ENCODE measurements at places on chromosomes 1 and 21. TPM values are rescaled to one million over a fixed set of nuclear protein-coding genes. Genes with fewer than 3 reads are reported as not detected.
A peak's percentile ranks its signal among the peaks of the same experiment; 100 is the strongest.

Gene AUNIP
- 12.4 TPM for total RNA-seq

Gene PRDM16
- total RNA-seq, result 0.97 TPM

Gene DENND2C
- 0.39 TPM for total RNA-seq

Gene NEGR1
- 1.8 TPM for total RNA-seq

Gene KIF21B
- 2.4 TPM for total RNA-seq

Gene LCE1A
- total RNA-seq, result not detected

Gene CFHR2
- total RNA-seq, result not detected

Gene OR2L2
- total RNA-seq, result not detected

Gene CR1L
- not detected for total RNA-seq

Gene PRAMEF15
- not detected for total RNA-seq

Gene S100A7
- total RNA-seq, result not detected

Gene ANKRD65
- total RNA-seq, result not detected

Gene BNIPL
- 0.10 TPM for total RNA-seq

Gene EMC1
- 76.5 TPM for total RNA-seq

Gene SMYD3
- total RNA-seq, result 47.4 TPM

GRCh38 chr1:87632232-87632631, 303.6 kb downstream of the LMO4 start:
- no peak for DNase-seq

GRCh38 chr1:226814751-226815537, 55.5 kb upstream of the PSEN2 start:
- peak; percentile 91 for DNase-seq

DNA sequence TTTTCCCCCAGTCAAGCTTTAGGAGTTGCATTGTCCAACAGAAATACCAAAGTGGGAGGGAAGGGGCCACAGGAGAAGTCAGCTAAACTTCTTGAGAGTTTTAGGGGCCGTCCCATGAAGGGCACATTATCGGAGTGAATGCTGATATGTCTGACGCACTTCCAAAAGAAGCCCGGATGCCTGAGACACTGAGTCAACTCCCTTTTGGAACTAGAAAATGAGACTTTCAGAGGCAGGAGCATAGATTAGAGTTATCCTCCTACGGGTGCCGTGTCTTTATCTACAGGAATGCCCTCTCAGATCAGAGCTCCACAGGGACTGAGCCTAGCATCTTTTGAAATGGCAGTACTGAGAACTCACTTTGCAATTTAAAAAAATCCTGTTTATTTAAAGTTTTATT, 13.1 kb downstream of the ACTN2 start:
- no peak for DNase-seq

GRCh38 chr1:85311818-85312217, 35.4 kb upstream of the BCL10 start:
- no peak for DNase-seq

- DNase-seq, result no peak
Measured at GRCh38 chr1:169137357-169137756, 30.9 kb downstream of the ATP1B1 start.

GRCh38 chr1:241323514-241324195, 33.4 kb downstream of the RGS7 start:
- peak; percentile 11 for DNase-seq

DNA sequence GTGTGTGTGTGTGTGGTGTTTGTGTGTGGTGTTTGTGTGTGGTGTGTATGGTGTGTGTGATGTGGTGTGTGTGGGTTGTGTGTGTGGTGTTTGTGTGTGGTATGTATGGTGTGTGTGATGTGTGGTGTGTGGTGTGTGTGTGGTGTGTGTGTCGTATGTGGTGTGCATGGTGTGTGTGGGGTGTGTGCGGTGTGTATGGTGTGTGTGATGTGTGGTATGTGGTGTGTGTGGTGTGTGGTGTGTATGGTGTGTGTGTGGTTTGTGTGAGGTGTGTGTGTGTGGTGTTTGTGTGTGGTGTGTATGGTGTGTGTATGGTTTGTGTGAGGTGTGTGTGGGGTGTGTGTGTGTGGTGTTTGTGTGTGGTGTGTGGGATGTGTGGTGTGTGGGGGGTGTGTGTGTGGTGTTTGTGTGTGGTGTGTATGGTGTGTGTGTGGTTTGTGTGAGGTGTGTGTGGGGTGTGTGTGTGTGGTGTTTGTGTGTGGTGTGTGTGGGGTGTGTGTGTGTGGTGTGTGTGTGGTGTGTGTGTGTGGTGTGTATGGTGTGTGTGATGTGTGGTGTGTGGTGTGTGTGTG, 106.2 kb upstream of the ADAR start:
- DNase-seq, result no peak

DNA sequence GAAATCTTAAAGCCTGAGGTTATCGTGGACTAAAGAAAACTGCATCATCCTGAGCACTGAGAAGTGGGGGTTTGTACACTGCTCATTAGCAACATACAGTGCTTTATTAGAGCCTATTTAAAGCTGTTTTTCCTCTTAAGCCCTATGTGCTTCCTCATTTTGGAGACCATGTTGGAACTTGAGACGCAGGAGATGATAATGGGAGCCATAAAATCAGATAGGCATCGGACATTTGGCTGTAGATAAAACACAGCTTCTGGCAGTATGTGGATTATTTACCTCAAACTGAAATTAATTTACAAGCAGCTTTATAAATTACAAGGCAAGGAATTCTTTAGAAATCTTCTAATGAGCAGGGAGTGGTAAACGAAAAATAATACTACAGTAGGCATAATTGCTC, 147.7 kb upstream of the IVNS1ABP start:
- no peak for DNase-seq

DNA sequence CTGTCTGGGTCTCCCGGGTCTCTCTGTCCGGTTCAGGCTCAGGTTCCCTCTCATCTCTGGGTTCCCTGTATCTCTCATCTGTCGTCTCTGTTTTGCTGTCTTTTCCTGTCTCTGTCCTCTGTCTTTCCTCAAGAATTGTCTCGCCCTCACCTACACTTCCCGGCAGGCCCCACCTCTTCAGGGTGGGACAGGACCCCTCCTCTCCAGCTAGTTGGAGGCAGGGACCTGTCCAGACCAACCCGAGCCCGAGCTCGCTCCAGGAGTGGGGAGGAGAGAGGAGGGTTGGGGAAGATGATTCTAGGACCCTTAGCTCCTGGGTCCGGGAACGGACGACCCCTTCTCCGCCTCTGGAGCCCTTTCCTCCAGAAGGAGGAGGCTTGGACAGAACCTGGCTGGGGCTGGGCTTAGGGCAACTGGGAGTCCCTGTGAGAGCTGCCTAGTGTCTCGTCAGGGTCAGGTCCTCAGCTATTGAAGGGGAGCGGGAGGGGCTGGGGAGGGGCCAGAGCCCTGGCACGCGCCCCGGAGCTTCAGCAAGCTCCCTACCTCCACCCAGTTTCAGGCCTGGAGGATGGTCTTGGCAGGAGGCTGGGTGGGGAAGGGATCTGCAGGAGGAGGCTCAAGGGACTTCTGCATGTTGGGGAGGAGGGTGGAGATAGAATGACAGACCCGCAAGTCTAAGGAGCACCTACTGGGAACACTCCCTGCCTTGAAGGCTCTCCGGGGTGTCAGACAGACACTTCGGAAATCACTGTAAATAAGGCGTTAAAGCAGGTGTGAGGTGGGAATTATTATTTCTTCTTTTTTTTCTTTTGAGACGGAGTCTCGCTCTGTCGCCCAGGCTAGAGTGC, 26.3 kb upstream of the EPB41 start:
- DNase-seq, result no peak

DNA sequence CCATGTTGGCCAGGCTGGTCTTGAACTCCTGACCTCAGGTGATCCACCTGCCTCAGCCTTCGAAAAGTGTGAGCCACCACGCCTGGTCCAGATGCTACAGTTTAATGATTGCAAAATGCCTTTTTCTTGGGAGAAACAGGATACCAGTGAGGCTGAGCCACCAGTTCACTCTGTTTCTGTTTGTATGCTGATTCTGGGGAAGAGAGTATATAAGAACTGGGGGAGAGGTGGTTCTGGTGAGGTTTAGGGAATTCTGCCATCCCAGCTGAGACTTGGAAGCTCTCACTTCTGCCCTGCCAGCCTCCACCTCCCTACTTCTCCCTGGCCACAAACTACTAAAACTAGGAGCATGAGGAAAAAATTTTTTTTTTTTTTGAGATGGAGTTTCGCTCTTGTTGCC, 8.1 kb upstream of the PMF1 start:
- no peak for DNase-seq

DNA sequence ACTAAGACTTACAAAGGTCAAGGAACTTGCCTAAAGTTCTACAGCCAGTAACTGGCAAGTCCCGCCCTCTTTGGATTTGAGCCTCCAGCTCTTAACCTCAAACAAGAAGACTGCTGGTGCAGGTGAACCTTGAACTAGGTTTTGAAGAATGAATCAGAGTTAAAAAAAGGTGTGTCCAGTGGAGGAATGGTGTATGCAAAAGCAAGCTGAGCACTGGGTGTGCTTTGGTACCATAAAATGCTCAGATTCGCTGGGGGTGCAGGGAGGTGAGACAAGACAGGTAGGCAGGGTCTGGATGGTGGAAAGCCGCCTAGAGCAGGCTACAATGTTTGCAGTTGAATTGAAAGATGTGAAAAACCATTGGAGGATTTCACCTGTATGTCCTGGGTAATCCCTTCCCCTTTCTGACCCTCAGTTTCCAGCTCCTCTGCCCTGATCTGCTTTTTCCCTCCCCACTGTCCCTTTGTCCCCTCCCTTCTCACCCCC, 39.8 kb downstream of the FOXD2 start:
- DNase-seq, result no peak

DNA sequence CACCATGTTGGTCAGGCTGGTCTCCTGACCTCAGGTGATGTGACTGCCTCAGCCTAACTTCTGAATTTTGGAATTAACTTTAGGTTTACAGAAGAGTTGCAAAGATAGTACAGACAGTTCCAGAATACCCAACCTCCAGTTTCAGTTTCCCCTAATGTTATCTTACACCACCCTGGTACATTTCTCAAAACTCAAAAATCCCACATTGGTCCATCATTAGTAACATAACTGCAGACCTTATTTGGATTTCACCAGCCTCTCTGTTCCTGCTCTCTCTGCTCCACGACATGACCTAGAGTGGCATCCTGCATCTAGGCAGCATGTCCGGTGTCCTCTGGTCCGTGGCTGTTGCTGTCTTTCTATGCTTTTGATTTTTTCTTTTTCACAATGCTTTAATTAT, 5.0 kb upstream of the ZC3H12A start:
- DNase-seq, result no peak

GRCh38 chr1:230210326-230210980, 143.4 kb downstream of the GALNT2 start:
- no peak for DNase-seq

DNA sequence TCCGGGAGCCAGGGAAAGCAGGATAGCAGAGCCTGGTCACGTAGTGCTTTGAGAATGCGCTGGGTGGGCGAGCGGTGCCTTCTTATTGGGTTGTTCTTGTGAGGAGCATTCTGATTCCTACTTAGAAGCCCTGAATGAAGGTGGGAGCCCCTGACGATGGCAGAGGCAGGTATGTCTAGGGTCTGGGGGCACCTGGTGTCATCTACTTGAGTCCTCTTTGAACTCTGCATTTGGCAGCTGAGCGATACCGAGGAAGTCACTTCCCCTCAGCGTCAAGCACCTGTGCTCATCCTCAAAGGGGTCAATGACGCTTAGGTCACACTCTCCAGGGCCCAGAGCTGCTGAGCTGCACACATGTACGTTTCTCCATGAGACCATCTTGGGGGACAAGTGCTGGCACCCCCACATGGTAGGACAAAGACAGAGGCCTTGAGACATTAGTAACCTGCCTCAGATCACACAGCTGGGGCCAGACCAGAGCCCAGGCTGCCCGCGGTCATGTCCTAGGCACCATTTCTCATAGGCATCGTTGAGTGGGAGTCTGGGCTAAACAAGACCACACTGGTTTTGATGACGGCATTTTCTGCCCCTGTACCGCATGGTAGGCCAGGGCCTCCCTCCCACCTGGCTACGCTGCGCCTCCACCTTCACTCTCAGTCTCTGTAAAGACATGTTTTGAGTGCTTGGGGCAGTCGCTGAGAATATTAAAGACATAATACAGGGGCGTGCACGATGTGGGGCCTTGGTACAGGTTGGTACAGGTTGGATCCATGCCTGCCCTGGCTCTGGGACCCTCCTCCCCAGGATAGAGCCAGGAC, 69.1 kb upstream of the ABCG1 start:
- no peak for DNase-seq

- DNase-seq, result peak; percentile 63
Measured at GRCh38 chr1:45493116-45493697, 2.2 kb upstream of the TESK2 start.

DNA sequence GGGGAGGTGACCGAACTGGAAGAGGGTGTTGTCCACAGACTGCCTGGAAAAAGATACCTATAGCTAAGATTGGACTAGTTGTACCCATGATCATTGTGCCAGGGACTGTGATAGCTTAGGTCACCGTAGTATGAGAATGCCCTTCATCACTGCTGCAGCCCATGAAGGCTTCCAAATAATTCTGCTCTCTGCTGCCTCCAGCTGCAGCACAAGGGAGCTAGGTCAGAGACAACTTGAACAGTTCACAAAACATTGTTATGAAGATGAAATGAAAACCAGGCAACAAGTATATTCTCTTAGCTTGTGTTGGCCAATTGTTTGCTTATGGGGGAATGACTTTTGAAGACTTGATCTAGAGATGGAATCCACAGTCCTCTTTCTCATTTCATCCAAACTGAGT, 246.7 kb downstream of the MRPL39 start:
- no peak for DNase-seq

- DNase-seq, result no peak
Measured at GRCh38 chr1:155256058-155256852, 972 bp upstream of the ENTREP3 start.

GRCh38 chr1:87179076-87179810, 149.4 kb upstream of the LMO4 start:
- DNase-seq, result no peak

- no peak for DNase-seq
Measured at GRCh38 chr1:43879414-43879813, 54.2 kb upstream of the ARTN start.

DNA sequence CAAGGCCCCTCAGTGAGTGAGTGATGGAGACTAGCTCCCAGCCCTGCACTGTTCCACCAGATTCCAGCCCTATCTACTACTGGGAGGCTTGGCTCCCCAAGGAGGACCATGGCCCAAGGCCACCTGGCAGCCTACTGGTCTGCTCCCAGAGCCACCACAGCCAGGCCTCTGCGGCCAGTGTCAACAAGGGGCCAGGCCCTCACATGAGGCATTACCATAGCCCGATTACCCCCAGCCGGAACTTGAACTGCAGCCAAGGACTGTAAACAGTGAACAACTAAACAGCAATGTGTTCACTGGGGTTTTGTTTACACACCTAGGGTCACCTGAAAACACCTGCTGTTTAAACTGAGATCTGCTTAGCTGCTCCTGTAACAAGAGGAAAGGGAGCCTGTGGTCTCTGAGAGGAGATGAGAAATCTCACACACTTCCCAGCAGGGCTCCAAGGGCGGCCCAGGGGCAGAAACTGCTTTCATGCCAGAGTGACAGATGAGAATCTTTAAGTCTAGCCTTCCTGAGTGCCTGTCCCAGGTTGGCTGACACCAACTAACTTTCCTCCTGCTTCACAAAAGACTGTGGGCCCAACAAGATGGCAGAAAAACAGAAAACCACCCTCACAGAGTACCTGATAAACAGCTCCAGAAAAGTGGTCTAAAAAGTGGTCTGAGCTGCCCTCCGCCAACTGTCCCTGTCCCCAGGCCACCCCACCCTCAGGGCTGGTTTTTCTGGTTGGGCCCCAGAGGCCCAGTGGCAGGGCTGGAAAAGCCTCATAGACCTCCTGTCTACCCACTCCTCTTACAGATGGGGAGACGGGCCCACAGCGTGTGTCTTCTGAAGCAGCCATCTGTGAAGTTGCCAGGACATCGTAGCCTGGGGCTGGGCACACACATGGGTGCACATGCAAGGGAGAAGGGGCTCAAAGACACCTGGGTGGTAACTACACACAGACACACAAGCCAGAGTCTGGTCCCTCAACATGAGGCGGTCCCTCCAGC, 28.8 kb downstream of the MEF2D start:
- no peak for DNase-seq

- no peak for DNase-seq
Measured at GRCh38 chr1:11169202-11169601, 20.0 kb upstream of the ANGPTL7 start.

All from H4 (cell line).